Fibroblast of lung (primary cell): ENCODE measurements at places on chromosomes 11 and 22. TPM values are rescaled to one million over a fixed set of nuclear protein-coding genes. Genes with fewer than 3 reads are reported as not detected.

DNA sequence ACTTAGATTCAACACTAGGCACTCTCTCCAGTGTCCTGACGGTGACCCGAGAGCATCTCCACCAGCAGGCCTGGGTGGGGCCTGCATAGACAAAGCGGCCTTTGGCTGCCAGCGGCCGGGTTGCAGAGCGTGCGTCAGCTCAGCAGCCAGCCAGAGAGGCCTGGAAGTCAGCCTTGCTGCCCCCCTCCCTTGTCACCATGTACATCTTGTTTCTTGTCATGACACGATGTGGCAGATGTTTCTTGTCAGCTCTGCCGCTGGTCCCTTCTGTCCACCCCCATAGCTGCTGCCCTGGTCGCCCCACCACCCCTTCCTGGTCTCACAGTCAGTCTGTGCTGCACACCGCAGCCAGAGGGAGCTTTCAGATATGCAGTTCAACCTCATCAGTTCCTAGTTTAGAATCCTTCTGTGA lies 33.1 kb upstream of the CBX7 start:
- DNase-seq = peak; percentile 29
- peaks cover 13% of the 10 kb centered on the region for H3K4me1 ChIP-seq
- no peaks in the 10 kb centered on the region for H3K27me3 ChIP-seq

DNA sequence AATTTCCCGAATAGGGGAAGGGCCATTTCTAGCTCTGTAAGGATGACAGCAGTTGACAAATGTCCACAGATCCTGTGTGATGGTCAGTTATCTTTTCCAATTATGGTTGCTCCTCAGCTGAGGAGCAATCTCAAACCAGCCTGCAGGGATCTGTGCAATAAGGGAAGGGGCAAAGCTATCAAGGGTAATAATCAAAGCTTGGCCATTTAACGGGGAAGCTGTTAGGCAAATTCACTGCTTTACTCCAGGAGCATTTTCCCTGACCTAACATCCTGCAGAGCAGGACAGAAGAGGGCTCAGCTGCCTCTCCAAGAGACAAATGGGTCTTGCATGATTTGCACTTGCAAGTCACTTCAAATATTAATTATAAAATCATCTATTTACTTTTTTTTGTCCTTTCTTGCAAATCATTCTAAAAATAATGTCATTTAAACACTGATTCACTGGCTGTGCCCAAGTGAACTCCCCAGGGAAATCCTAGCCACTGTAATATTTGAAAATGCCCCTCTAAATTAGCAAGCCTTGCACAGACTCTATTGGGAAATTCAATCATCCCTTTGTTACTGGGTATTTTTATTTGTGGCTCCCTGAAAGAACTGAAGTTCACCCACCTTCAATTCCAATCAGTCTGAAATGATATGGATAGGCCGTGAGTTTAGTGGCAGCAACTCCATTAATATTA lies 1256.7 kb downstream of the LRRC4C start:
- no peaks in the 10 kb centered on the region for H3K36me3 ChIP-seq
- DNase-seq = no peak
- H3K4me3 ChIP-seq = no peak overlapping the region
- H3K27me3 ChIP-seq = no peaks in the 10 kb centered on the region
- no peak overlapping the region for H3K27ac ChIP-seq
- no peaks in the 10 kb centered on the region for H3K4me1 ChIP-seq

- H3K27ac ChIP-seq = no peak overlapping the region
- H3K4me1 ChIP-seq = no peaks in the 10 kb centered on the region
- H3K4me3 ChIP-seq = no peak overlapping the region
- no peak for DNase-seq
- no peaks in the 10 kb centered on the region for H3K27me3 ChIP-seq
Observed at GRCh38 chr11:104011044-104011443, 25.4 kb upstream of the DDI1 start.

DNA sequence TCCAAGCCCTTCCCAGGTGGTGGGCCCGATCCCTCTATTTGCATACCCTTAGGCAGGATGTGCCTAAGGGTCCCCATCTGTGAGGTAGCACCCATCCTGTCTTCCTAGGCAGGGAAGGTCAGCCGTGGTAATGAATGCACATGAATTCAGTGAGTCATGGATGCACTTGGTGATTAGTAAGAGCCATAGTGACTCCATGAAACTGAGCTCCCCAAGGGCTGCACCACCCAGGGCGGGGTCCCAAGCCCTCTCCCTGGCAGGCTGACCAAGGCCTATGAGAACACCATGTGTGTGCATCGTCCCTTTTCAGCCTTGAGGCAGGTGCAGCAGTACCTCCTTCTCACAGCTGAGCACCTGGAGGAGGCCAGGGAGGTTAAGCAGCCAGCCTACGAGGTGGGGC lies 15.6 kb upstream of the SUSD2 start:
- peak; percentile 34 for DNase-seq
- no peak overlapping the region for H3K4me3 ChIP-seq
- no peaks in the 10 kb centered on the region for H3K4me1 ChIP-seq

DNA sequence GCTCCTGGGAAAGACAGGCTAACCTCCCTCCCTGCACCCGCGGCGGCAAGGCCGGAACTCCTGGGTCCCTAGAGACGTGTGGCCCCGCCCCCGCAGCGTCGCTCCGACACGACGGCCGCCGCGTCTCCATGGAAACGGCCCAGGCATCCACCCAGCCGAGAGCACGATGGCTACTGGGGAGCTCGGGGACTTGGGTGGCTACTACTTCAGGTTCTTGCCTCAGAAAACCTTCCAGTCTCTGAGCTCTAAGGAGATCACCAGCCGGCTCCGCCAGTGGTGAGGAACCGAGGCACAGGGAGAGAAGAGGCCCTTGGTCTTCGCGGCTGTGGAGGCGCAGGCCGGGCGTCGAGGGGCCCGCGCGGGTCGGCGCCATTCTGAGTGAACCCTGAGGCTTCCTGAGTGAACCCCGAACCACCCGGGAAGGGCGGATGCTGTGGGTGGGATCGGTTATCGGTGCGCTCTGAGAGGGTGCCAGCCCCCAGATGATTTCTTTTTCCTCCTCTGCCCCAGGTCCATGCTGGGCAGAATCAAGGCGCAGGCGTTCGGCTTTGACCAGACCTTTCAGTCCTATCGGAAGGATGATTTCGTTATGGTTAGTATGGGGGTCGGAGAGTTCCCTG lies at the start of gene CFAP300:
CFAP300 (plus strand) TSS at position 133 of the 620 bp plus-strand sequence; CDS start at position 167, 34 bp downstream.
- no peaks in the 10 kb centered on the region for H3K36me3 ChIP-seq
- H3K4me1 ChIP-seq = no peaks in the 10 kb centered on the region
- no peaks in the 10 kb centered on the region for H3K27me3 ChIP-seq
- peak within 1 kb of the TSS; percentile 83 for H3K27ac ChIP-seq
- peak within 1 kb of the TSS; percentile 70 for H3K4me3 ChIP-seq
- peak; percentile 71 for DNase-seq

DNA sequence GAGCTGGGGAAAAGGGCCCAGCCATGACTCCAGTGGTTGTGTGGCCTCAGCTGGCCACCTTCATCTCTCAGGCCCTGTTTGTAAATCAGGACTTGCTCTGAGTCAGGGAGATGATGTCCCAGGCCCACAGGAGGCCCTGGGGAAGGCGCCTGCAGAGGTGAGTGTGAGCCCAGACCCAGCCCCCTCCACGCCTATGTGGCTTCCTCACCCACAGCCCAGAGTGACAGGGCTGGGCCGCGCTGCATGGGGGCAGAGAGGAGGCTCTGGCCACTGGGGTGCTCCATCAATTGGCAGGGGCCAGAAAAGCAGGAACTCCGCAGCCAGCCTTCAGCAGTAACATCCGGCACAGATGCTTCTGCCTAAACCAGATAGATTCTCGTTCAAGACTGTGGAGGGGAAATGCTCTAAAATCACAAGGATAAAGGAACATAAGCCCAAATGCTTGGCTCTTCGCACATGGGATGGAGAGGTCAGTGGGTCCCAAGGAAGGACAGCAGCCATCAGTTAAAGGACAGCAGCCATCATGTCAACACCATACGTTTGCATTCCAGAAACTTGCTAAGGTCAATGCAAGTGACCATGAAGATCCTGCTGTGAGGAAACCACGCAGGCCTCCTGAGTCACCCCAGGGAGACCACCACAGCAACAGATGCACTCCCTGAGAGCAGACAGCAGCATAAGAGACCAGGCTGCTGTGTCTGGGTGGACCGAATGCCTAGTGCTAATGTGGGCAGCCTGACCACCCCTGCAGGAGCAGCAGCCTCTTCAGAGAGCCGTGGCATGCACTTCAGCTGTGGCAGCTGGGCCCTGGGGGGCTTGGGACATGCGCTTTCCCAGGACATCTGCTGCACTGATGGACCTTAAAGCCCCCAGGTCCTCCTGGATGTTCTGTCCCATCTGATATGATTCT lies 28.3 kb downstream of the OSBPL5 start:
- H3K4me3 ChIP-seq = no peak overlapping the region
- DNase-seq = no peak
- H3K4me1 ChIP-seq = peaks cover 6% of the 10 kb centered on the region
- H3K27ac ChIP-seq = no peak overlapping the region

GRCh38 chr11:98059488-98059887 lies 961.3 kb upstream of the CNTN5 start:
- no peaks in the 10 kb centered on the region for H3K36me3 ChIP-seq
- no peak overlapping the region for H3K4me3 ChIP-seq
- no peaks in the 10 kb centered on the region for H3K27me3 ChIP-seq

DNA sequence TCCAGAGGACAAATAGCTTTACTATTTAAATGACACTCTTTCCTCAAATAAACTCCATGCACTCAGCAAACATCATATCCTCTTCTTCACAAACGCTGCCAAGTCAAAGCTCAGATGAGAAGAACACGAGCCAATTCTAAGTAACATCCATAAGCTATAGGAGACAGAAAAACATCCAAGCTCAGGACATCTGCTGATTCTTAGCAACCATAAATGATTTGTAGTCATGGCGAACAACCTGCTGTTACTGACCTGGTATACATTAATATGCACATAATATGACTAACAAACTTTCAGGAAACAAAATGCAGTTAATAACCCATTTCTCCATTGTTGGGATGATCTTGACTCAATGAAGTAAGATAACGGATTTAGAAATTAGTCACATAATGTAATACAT lies 6.7 kb downstream of the GALNT18 start:
- no peaks in the 10 kb centered on the region for H3K4me1 ChIP-seq
- no peaks in the 10 kb centered on the region for H3K27me3 ChIP-seq
- H3K36me3 ChIP-seq = no peaks in the 10 kb centered on the region
- H3K4me3 ChIP-seq = no peak overlapping the region
- no peak for DNase-seq

DNA sequence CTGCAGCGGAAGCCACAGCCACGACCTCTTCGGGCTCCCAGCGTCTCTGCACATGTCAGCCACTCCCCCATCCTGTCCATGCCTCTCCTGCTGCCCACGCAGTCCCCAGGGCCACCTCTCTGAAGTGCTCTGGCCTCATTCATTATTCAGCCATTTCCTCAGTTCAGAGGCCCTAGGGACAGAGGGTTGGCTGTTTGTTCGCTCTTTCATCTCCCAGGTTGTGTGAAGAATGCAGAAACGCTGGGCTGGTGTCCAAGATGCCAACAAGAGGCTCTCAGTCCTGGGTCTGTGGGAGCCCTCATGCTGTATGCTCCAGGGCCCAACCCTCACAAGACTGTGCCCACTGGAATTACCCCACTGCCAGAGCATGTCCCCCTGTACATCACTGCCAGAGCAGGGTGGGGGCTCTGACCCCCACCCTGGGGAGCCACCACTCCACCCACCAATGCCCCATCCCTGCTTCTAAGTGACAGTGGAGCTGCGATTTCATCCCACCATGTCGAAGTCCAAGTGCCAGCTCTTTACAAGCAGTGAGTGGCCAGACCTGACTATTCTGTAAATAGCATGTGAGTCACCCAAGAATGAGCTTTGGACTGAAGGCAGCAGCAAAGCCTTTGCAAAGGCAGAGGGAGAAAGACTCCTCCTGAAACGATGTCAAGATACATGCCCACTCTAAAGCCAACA lies 209.6 kb downstream of the BUD13 start:
- H3K27me3 ChIP-seq = no peaks in the 10 kb centered on the region
- DNase-seq = no peak
- no peak overlapping the region for H3K27ac ChIP-seq
- H3K4me1 ChIP-seq = no peaks in the 10 kb centered on the region
- no peaks in the 10 kb centered on the region for H3K36me3 ChIP-seq
- no peak overlapping the region for H3K4me3 ChIP-seq

- H3K36me3 ChIP-seq = peaks cover 6% of the 10 kb centered on the region
- DNase-seq = no peak
- peaks cover 11% of the 10 kb centered on the region for H3K4me1 ChIP-seq
- no peak overlapping the region for H3K27ac ChIP-seq
Observed at GRCh38 chr11:872799-873198, 30.1 kb downstream of the TSPAN4 start.

GRCh38 chr11:45106440-45106839 lies 40.0 kb upstream of the PRDM11 start:
- H3K36me3 ChIP-seq = no peaks in the 10 kb centered on the region
- H3K27ac ChIP-seq = no peak overlapping the region
- no peak for DNase-seq
- peaks cover 8% of the 10 kb centered on the region for H3K4me1 ChIP-seq
- H3K27me3 ChIP-seq = peaks cover 4% of the 10 kb centered on the region

DNA sequence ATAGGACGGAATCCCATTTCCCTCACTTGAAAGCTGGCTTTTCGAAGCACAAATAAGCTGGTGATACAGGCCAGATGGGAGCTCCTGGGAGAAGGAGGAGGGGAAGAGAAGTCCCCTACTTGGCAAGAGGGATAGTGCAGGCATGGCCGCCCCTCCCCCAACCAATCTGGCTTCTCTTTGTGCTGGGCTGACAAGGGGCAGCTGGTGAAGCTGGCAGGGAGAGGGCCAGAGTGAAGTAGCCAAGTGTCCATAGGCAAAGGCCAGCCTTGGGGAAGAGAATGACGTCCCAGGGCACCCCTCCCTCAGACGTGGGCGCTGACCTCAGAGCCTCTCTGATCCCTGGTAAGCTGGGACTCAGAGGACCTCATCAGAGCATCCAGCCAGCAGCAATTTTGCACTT lies 78.7 kb upstream of the GRAMD1B start:
- no peak for DNase-seq
- no peaks in the 10 kb centered on the region for H3K4me1 ChIP-seq
- peaks cover 20% of the 10 kb centered on the region for H3K27me3 ChIP-seq
- no peak overlapping the region for H3K27ac ChIP-seq
- no peaks in the 10 kb centered on the region for H3K36me3 ChIP-seq

GRCh38 chr11:27926981-27927481 lies 180.9 kb downstream of the KIF18A start:
- no peak overlapping the region for H3K27ac ChIP-seq
- H3K4me1 ChIP-seq = no peaks in the 10 kb centered on the region
- no peak overlapping the region for H3K4me3 ChIP-seq
- no peaks in the 10 kb centered on the region for H3K36me3 ChIP-seq
- no peaks in the 10 kb centered on the region for H3K27me3 ChIP-seq

DNA sequence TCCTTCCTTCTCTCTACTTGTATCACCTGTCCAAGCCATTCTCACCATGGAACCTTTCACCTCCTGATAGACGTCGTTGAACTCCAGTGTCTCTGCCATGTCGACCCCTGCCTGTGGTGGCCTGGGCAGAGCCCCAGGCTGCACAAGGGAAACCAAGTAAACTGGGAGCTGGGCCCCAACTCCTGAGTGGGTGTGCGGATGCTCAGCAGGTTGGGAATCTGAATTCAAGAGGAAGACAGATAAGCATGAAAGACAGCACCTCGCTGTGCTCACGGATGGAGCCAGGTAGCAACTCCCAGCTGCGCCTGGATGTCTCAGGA lies 709 bp downstream of the SSRP1 start:
- peak overlapping the region; percentile 85 for H3K27ac ChIP-seq
- H3K4me1 ChIP-seq = peaks cover 7% of the 10 kb centered on the region
- H3K27me3 ChIP-seq = peaks cover 13% of the 10 kb centered on the region
- H3K4me3 ChIP-seq = peak overlapping the region; percentile 76
- DNase-seq = no peak
- H3K36me3 ChIP-seq = peaks cover 14% of the 10 kb centered on the region

GRCh38 chr22:40238425-40239344 lies 61.0 kb downstream of the TNRC6B start:
- no peaks in the 10 kb centered on the region for H3K27me3 ChIP-seq
- no peak overlapping the region for H3K27ac ChIP-seq
- no peaks in the 10 kb centered on the region for H3K36me3 ChIP-seq
- no peak overlapping the region for H3K4me3 ChIP-seq

Gene ARHGEF17
- total RNA-seq = 28.2 and 42.8 TPM in 2 replicates

Gene STK33
- total RNA-seq = 1.7 and 2.8 TPM in 2 replicates

Gene AP5B1
- 5.1 and 6.3 TPM in 2 replicates for total RNA-seq

Gene PNPLA5
- total RNA-seq = under 0.01 and 0.33 TPM in 2 replicates
